ENCODE measurements at places on chromosomes 3 and 15. TPM values are rescaled to one million over a fixed set of nuclear protein-coding genes. Genes with fewer than 3 reads are reported as not detected.

Gene SLC6A11
- total RNA-seq, result 0.19 TPM

- H3K36me3 ChIP-seq, result no peaks in the 10 kb centered on the region
- no peak overlapping the region for H3K4me3 ChIP-seq
- DNase-seq, result no peak
- no peak overlapping the region for H3K27ac ChIP-seq
Observed at GRCh38 chr15:31442699-31443111, 116.1 kb downstream of the KLF13 start.

GRCh38 chr3:143330296-143330868 lies 210.8 kb downstream of the CHST2 start:
- H3K4me1 ChIP-seq, result peaks cover 6% of the 10 kb centered on the region
- no peaks in the 10 kb centered on the region for H3K36me3 ChIP-seq
- no peak overlapping the region for H3K4me3 ChIP-seq

Gene AVEN
- 14.4 TPM for total RNA-seq

DNA sequence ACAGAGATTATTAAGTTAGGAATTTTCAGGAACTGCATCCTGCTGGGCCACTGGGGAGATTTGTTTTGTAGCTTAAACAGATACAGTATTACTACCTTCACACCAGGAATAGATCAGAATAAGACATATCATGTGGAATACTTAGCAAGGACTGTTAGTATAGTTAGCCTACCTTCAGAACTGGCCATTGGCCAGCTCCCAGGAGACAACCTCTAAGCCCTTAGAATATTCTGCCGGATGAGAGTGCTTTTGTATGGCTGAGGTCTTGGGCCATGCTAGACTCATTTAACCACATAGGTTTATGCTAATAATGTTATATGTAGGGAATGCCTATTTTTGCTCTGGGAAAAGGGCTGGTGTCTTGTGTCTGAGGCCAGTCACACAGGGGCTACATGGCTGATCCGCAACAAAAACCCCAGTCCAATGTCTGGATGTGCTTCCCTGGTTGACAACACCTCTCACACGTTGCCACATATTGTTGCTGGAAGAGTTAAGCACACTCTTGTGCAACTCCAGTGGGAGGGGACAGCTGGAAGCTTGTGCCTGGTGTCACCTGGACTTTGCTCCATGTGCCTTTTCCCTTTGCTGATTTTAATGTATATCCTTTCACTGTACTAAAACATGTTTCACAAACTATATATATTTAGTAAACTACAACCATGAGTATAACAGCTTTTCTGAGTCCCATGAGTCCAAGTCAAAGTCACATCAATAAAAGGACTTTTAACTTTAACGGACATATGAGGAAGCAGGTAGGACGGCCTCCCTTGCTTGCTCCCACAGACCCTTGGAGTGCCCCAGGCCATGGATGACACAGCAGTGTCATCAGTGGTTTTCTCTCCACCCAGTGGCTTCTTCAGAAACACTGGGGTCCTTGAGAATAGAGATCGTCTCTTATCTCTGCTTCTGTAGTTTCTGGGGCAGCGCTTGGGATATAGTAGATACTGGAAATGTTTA lies 118.0 kb upstream of the C3orf80 start:
- no peak overlapping the region for H3K27ac ChIP-seq
- no peak for DNase-seq
- H3K27me3 ChIP-seq, result peaks cover 6% of the 10 kb centered on the region
- no peaks in the 10 kb centered on the region for H3K36me3 ChIP-seq
- peaks cover 16% of the 10 kb centered on the region for H3K4me1 ChIP-seq

Gene CASR
- 2.5 TPM for total RNA-seq
